NCI-H1105 treated with DMSO at 0.1 percent for 48 hours (cell line): ENCODE measurements at places on chromosomes 6 and 20.

DNA sequence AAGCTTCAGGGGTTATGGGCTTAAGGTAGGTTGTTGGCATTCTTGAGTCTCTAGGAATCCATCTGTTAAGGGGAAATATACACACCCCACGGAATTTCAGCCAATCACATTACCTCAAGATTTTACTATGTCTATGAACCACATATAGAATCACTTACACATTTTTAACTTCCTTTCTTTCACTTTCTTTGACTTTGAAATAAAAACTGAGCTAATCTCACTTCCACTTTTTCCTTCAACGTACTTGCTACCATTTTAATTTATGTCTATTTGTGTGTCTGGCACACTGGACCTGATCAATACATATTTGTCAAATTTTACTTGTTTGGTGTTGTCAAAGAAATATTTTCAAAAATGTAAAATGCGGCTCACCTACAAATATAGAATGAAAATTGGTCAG, 545.4 kb upstream of the JAG1 start:
- no peak for DNase-seq

- DNase-seq: no peak
Measured at GRCh38 chr6:80449726-80450125, 343.3 kb downstream of the BCKDHB start.

- no peak for DNase-seq
Measured at GRCh38 chr20:48582673-48582985, 245.2 kb downstream of the PREX1 start.

GRCh38 chr6:159714404-159714803, 12.9 kb upstream of the WTAP start:
- DNase-seq: no peak

DNA sequence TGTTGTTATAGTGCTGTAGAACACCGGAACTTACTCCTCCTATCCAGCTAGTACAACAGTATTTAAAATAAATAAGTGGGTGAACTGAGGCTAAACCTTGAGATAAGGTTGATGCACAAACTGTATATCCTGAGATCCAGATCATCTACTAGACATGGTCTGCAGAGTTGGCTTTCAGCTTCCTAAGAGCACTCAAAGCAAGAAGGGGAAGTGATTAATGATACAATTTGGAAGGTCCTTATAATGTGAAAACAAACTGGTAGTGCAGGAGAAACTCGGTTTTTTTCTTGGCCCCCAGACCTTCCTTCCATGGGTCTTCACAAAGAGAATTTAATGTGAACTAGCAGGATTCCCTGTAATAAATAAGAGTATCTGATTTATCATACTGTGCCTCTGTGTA, 27.4 kb upstream of the RREB1 start:
- DNase-seq: no peak

DNA sequence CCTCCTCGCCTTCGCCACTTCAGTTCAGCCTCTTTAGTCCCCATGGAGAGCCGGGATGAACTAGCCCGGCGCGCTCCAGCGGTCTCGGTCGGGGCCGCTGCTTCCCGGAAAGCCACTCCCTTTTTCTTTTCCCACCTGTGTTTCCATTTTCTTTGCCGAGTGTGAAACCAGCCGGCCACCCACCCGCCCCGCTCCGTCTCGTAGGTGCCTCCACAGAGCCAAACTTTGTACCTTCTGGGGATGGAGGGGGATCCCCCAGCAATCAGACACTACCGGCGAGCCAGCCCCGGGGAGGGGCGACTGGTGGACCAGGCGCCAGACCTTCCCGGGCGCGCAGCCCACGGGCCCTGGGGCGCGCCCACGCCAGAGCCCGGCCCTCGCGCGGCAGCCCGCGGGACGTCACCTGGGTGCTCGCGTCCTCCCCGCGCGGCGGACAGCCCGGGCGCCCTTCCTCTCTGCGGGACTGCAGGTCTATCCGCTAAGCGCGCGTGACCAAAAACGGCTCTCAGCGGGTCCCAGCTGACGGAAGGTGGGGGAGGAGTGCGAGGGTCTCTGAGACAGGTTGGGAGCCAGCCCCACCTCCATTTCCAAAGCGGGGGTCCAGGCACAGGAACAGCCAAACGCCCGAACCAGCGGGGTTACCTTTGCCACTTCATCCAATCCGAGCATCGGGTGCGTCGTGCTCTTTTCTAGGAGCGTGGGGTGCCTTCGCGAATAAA, at the start of gene MCHR2:
TSS of gene MCHR2 (minus strand) at position 691 of the 719 bp plus-strand sequence. CDS start 38,076 bp downstream, outside the sequence.
- DNase-seq: no peak

DNA sequence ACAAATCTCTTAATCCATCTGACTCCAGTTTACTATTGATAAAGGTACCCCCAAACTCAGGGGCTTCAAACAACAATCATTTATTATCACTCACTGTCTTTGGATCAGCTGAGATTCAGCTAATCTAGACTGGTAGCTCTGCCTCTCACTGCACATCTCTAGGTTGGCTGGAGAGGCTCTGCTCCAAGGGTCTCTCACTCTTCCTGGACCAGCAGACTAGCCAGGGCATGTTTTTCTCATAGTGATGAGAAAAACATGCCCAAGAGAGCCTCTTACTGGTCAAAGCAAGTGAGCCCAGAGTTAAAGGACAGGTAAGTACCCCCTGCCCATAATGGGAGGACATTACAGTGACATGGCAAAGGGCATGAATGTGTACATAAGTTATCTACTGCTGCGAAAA, 115.1 kb upstream of the BEND3 start:
- no peak for DNase-seq

DNA sequence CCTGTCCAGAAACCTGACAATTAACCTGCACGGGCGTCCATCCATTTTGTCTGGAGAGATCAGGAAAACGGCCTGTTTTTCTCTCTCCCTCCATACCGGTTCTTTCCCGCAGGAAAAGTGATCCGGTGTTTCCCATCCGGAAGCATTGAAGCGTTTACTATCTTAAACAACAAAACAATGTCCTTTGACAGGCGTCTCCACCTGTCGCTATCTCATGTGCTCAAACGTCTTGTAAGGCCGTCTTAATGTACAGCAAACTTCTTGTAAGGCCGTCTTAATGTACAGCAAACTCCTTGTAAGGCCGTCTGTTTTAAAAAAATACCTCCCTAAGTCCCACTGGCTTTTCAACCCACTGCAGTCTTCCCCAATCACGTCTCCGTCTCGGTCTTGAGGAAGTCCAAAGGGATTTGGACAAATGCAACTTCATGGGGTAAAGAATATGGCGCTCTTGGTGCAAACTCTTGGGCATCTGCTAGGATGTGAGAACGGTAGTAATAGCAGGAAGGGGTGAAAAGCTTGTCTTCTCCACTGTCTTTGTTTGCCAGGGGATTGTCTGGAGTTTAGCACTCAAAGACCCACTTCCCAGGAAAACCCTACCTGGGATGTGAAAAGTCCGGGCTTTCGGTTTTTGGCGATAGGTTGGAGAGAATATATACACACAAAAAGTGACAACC, 29.9 kb upstream of the TRIM27 start:
- no peak for DNase-seq

DNA sequence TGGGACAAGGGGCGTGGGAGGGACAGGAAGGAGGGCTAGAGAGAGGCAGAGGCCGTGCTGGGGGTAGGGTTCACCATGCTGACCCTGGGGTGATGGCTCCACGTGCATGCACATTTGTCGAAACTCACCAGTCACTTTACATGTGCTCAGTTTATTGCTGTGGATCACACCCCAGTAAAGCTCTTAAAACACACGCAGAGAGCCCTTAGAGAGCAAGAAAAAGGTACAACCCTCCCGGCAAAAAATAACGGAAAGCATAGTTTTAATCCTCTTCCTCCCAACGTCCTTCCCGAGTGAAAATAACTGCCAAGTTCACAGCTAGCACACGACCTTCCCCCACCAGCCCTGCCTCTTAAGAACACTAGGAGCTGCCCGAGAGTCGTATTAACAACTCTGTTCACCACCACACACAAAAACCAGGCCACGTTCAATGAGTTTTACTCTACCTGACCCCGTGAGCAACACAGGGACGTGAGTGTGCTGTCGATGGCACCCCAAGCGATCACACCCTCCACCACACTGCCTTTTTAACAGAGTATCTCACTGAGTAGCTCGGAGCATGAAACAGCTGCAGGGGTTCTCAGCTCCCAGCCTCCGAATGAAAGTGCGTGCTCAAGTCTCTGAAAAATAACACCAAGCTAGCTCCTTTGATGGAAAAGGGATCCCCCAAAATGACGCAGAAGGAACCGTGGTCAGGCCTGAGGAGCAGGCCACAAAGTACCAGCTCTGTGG, 39.7 kb downstream of the TAF4 start:
- no peak for DNase-seq

- peak; percentile 57 for DNase-seq
Measured at GRCh38 chr20:34557936-34558319, 590 bp upstream of the MAP1LC3A start.

DNA sequence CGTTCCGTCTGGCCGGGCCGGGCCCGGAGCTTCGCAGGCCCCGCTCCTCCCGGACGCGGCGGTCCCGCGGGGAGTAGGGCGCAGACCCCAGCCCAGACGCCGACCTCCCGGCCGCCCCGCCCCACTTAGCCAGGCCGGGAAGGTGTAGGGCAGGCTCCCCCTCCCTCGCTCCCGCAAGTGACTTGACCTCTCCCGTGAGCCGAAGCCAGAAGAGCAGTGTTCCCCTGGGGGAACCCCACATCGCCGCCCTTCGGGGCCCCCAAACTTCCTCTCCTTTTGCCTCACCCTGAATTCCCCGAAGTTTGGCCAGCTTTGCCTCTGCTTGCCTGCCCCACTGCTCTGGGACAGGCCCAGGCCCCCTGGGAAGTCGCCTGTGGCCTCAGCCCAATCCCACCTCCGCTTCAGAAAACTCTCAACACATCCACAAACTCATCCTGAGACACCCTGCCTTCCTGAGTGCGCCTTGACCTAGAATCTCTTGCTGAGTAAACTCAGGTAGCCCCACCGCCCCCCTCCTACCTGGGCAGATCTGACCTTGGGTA, 524 bp upstream of the NOL4L start:
- no peak for DNase-seq

- DNase-seq: no peak
Measured at GRCh38 chr20:51067792-51068191, 44.9 kb upstream of the KCNG1 start.

DNA sequence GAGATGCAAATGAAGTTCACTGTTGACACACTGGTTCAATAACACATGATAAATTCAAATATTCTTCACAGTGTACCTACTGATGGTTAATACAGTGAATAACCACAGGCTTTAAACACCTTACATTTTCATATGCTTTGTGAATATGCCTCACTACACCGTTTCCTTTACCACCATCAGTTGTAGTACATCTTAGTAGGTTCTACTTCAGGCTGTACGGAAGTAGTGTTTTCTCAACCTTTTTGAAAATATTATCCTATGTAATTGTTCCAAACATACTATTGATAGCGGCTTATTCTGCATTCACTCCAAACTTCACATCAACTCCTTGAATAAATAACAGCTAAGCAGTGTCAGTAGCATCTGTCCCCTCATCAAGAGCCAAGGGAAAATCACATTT, 15.3 kb downstream of the ZBTB9 start:
- no peak for DNase-seq

GRCh38 chr20:54176610-54177009, 2.8 kb upstream of the CYP24A1 start:
- DNase-seq: no peak

- no peak for DNase-seq
Measured at GRCh38 chr20:48295966-48296421, 510.7 kb upstream of the SULF2 start.

GRCh38 chr6:48176645-48177308, 65.8 kb upstream of the PTCHD4 start:
- DNase-seq: no peak

DNA sequence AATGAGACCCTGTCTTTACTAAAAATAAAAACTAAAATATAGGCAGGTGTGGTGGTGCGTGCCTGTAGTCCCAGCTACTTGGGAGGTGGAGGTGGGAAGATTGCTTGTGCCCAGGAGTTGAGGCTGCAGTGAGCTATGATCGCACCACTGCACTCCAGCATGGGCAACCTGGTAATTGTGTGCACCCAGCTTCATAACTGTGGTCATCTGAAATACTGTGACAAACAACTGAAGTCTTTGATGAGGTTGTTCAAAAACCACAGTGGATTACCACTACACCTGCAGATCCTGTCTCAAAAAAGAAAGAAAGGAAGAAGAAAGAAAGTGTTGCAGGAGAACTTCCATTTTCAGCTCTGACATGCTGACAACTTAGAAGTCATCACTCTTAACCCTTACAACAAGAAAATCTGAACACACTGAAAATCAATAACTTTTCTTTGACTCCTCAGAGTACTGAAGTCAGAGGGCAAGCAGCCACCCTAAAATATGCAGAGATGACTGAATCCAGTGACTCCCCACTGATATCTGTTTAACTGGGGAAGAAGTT, 13.8 kb upstream of the ZBP1 start:
- no peak for DNase-seq

DNA sequence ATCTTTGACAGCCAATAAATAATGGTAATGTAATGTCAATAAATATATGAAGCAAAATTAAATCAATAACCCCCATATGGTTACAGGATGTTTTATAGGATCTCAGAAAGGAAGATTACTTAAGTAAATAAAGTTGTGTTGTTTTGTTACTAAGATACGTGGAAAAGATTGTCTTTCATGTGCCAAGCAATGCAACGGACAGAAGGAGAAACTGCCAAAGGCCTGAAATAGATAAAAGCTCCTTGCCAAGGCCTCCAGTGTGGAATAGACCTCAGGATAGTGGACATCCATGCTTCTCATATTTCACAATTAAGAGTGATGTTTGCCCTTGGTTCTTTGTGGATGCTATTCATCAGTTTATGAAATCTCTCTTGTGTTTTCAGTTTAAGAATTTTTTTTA, 16.4 kb upstream of the FNDC1 start:
- no peak for DNase-seq

- DNase-seq: no peak
Measured at GRCh38 chr6:223763-224162, 68.5 kb upstream of the DUSP22 start.

DNA sequence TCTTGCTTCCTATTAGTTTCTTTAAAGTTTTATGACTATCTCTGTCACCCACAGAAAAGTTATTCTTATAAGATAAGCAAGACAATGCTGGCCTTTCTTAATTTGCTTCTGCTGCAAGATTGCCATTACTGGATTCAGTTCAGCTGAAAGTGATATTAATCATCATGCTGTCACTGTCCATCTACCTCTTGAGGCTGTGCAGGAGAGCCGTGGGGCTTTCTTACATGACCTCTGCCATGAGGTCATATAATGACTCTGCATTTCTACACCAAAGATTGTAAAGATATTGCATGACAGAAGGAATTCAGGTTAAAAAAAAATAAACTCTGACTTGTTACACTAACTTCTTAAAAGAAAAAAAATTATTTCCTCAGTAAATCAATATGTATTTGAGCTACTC, 106.9 kb downstream of the TRDN start:
- no peak for DNase-seq

GRCh38 chr20:15923030-15923776, 650.0 kb downstream of the KIF16B start:
- no peak for DNase-seq
